ENCODE measurements at places on chromosomes 3 and 15. TPM values are rescaled to one million over a fixed set of nuclear protein-coding genes. Genes with fewer than 3 reads are reported as not detected.

The MUC13 gene
- 0.49 TPM for total RNA-seq

The KATNBL1 gene
- total RNA-seq, result 25.3 TPM

The PDZRN3 gene
- total RNA-seq, result not detected

The FBXO40 gene
- not detected for total RNA-seq

The GRAMD1C gene
- 1.8 TPM for total RNA-seq

The GRM7 gene
- not detected for total RNA-seq
